GM23248 (cell line): ENCODE measurements at places on chromosomes 2 and 18.

DNA sequence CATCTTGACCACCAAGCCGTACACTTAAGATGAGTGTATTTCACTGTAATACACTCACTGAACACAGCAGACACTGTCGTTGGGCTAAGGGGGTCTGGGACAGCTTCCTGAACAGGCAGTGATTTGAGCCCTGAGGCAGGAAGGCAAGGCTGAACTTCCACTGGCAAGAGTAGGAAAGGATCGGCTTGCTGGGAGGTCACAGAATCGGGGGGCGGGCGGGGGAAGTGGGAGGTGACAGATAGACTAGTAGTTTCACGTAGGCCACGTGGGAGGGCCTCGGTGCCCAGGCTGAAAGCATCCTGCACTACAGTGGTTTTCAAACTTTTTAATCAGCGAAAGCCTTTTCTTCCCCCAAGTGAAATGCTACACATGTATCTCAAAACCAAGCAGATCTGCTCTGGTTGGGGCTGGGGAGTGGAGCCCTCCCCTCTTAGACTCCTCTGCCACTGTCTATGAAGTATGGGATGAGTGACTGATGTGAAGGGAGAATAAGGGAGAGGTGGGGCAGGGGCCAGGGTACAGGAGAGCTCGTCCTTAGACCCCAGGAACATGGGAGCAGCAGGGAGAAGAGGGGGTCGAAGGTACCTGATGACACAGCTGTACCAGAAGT, 8.6 kb downstream of the PARD6G start:
- no peak overlapping the region for H3K4me3 ChIP-seq
- H3K27me3 ChIP-seq = no peaks in the 10 kb centered on the region
- H3K36me3 ChIP-seq = no peaks in the 10 kb centered on the region
- DNase-seq = no peak

DNA sequence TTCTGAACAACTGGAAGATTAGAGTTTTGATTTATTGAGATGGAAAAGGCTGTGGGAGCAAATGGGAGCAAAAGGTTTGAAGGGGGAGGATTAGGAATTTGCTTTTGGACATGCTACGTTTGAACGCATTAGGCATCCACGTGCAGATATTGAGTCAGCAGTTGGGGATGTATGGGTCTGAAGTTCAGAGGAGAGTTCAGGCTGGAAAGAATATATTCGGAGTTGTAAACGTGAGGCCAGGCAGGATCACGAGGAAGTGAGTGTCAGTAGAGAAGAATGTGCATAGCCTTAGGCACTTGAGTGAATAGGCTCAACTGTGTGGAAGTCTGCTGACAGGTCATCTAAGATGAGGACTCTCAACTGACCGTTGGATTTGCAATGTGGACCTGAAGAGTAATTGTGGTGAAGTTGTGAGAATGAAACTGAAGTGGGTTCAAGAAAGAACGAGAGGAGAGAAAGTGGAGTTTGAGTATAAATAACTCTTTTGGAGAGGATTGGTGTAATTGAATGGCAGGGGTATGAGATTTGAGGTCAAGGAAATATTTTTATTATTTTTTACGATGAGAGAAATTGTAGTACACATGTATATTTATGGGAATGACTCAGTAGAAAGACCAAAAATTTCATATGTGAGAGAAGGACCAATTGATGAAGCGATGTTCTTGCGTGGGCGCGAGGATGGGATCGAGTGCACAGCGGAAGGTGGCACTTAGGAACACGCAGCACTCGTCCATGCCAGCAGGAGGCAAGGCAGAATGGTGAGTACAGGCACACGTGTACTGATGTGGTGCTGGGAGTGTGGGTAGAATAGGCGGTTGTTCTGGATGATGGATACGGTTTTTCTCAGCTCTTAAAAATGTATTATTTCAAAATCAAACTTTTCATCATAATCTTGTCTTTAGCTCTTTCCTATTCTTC, 40.5 kb upstream of the POLE4 start:
- H3K27ac ChIP-seq = peak overlapping the region; percentile 36
- peaks cover 17% of the 10 kb centered on the region for H3K4me1 ChIP-seq
- H3K4me3 ChIP-seq = no peak overlapping the region
- H3K36me3 ChIP-seq = no peaks in the 10 kb centered on the region
- no peaks in the 10 kb centered on the region for H3K27me3 ChIP-seq

DNA sequence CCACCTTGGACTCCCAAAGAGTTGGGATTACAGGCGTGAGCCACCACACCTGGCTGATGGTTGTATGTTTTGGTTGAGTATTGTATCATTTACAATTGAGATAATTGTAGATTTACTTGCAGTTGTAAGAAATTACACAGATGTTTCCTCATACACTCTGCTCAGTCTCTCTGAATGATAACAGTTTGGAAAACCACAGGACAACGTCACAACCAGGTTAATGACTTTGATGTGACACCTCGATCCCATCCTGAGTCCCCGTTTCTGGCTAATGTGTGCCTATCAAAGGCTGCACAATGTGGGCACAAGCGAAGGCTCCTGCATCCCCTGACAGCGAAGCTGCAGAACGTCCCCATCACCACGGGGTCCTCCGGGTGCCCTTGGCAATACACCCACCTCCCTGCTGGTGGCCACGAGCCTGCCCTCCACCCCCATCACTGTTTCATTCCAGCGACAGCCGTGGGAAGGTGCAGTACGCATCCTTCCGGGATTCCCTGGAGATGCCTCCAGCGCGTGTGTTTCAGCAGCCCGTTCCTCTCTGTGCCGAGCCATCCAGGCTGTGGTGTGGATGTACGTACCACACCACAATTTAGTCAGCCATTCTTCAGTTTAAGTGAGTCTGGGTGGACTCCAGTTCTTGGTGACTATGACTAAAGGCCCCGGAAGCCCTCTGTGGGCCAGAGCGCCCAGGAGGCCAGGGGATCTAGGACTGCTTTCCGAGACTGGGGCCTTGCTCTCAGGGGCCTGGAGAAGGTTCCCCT, 4.3 kb upstream of the PDCD1 start:
- no peaks in the 10 kb centered on the region for H3K36me3 ChIP-seq
- no peak overlapping the region for H3K27ac ChIP-seq
- no peak overlapping the region for H3K4me3 ChIP-seq

GRCh38 chr18:76351961-76352581, 143.0 kb downstream of the ZNF516 start:
- H3K36me3 ChIP-seq = no peaks in the 10 kb centered on the region
- no peak overlapping the region; the same call in 1 of the 2 replicates for H3K27ac ChIP-seq

GRCh38 chr2:167404627-167405284, 516.5 kb downstream of the XIRP2 start:
- H3K36me3 ChIP-seq = no peaks in the 10 kb centered on the region
- no peaks in the 10 kb centered on the region for H3K27me3 ChIP-seq
- H3K4me3 ChIP-seq = no peak overlapping the region
- H3K27ac ChIP-seq = no peak overlapping the region
- DNase-seq = peak; percentile 27

- no peak overlapping the region for H3K4me3 ChIP-seq
- no peak for DNase-seq
- no peak overlapping the region for H3K27ac ChIP-seq
- H3K27me3 ChIP-seq = peaks cover 8% of the 10 kb centered on the region; the same call in 1 of the 2 replicates
These were observed 88.8 kb upstream of the NYAP2 start for GRCh38 chr2:225310745-225311144.

- H3K4me1 ChIP-seq = peaks cover 12% of the 10 kb centered on the region
- no peaks in the 10 kb centered on the region for H3K27me3 ChIP-seq
- DNase-seq = no peak
- H3K36me3 ChIP-seq = no peaks in the 10 kb centered on the region
These were observed 9.3 kb downstream of the MREG start for GRCh38 chr2:216003876-216004696.

DNA sequence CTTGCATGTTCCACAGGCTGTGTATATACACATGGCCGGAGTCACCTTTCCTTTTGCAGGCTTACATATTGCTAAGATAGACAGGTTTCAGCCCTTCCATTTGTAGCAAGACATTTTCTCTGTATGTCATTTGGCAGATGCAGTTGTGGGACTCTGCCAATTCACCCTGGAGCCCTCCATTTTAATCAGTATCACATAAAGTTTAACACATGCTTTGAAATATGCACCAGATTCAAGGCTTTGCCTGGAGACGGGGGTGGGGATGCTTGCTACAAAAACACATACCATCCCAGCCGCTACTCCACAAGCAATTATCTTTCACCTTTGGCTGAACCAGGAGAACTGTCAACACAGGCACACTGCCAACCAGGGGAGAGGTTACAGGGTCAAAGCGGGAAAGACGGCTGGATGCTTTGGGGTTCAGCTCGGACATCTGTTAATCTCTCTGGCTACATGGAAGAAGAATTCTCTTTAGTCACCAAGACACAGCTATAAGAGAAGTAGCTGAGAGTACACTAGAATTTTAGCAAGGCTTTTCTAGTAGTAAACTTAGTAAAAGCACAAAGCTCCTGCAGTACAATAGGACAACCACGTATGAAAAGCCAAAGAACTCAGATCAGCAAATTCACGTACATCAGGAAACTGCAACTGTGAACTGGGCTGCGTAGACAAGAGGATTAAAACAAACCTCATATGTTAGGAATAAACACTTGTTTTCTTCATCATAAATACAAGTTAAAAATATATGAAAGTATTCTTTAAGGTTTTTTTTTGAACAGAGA, 130.9 kb downstream of the EXOC6B start:
- 0 out of 2 replicates have a peak overlapping the region, but pooled peaks have one; percentile 3 for H3K4me3 ChIP-seq
- H3K36me3 ChIP-seq = no peaks in the 10 kb centered on the region
- no peaks in the 10 kb centered on the region for H3K27me3 ChIP-seq
- peak; percentile 29 for DNase-seq

DNA sequence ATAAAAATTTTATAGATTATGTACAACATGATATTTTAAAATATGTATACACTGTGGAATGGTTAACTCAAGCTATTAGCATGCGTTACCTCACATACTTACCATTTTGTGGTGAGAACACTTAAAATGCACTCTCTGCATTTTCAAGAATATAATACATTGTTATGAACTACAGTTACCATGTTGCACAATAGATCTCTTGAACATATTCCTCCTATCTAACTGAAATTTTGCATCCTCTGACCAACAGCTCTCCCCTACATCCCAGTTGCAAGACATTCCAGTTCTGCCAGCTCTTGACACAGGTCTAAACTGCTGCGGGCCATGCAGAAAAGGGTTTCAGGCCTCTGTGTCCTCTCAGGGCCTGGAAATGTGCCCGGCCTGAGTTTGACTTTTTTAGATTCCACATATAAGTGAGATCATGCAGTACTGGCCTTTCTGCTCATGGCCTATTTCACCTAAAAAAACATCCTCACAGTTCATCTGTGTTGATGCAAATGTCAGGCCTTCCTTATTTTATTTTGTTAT, 113.7 kb downstream of the CDCA7 start:
- no peaks in the 10 kb centered on the region for H3K4me1 ChIP-seq
- no peak overlapping the region for H3K27ac ChIP-seq
- H3K4me3 ChIP-seq = no peak overlapping the region
- no peak for DNase-seq
- H3K27me3 ChIP-seq = 0 out of 2 replicates have a peak, but pooled peaks cover 4% of the 10 kb centered on the region
- H3K36me3 ChIP-seq = no peaks in the 10 kb centered on the region

DNA sequence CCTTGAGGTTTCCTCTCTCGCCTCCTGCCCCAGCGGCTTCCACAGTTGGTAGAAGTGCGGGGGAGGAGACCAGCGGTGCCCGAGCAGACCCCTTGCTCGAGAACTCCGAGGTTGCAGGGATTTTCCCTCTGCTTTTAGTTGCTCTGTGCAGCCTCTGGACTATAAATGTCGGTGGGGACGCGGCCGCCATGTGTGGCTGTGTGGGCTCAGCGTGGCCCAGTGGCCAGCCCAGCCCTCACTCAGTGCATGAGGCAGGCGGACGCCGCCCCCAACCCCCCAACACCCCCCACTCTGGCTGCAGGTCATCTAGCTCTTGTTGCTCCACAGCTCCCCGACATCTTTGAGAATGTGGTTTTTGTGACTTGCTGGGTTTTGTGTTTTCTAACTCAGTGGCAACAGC, 15.3 kb upstream of the D2HGDH start:
- H3K27ac ChIP-seq = no peak overlapping the region
- H3K4me3 ChIP-seq = no peak overlapping the region
- no peaks in the 10 kb centered on the region for H3K4me1 ChIP-seq
- DNase-seq = no peak
- H3K27me3 ChIP-seq = no peaks in the 10 kb centered on the region
- H3K36me3 ChIP-seq = peaks cover 4% of the 10 kb centered on the region; the same call in 1 of the 2 replicates

- DNase-seq = no peak
- H3K36me3 ChIP-seq = no peaks in the 10 kb centered on the region
- H3K27ac ChIP-seq = no peak overlapping the region
- peaks cover 40% of the 10 kb centered on the region for H3K27me3 ChIP-seq
- H3K4me3 ChIP-seq = no peak overlapping the region
These were observed 3.4 kb downstream of the SGPP2 start for GRCh38 chr2:222427646-222428301.

DNA sequence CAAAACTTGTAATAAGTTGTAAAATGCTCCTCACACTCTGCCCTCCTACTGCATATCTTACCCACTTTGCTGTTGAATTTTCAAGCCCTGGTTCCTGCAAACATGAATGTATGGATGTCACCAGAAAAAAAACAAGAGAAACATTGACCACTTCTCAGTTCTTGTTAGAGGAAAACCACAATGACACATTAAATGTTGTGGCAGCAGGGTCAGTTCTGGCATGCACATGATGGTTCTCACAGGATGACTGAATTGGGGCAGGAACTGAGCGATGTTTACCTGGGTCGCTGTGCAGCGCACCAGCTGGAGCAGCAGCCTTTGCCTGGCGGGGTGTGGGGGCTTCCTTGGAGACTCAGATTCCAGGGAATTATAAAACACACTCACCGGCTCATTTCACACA, 14.0 kb upstream of the PRKCE start:
- no peaks in the 10 kb centered on the region for H3K4me1 ChIP-seq
- no peaks in the 10 kb centered on the region for H3K36me3 ChIP-seq
- no peak overlapping the region for H3K27ac ChIP-seq
- H3K4me3 ChIP-seq = no peak overlapping the region
- H3K27me3 ChIP-seq = no peaks in the 10 kb centered on the region

- H3K4me1 ChIP-seq = peaks cover 11% of the 10 kb centered on the region
- no peaks in the 10 kb centered on the region for H3K27me3 ChIP-seq
- no peaks in the 10 kb centered on the region for H3K36me3 ChIP-seq
- no peak overlapping the region for H3K27ac ChIP-seq
- no peak overlapping the region for H3K4me3 ChIP-seq
These were observed 124.9 kb upstream of the SMAD7 start for GRCh38 chr18:49075681-49076080.

DNA sequence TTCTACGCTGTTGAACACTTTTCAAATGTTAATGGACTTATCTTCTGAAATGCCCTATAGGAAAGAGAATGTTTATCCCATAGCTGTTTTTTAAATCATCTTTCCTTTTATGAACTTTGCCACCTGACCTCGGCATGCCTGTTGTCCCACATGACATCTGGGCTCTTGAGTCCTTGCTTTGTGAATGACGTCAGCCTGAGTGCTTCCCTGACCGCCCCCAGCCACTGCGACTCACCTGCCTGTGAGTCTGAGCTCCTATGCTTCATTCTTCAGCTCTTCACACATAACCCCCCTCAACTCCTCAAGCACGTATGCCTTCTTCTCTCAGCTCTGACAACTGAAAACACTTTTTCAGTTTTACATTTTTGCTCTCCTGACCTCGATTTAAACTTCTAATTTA, 166.8 kb downstream of the DCDC2C start:
- no peaks in the 10 kb centered on the region for H3K36me3 ChIP-seq
- H3K27ac ChIP-seq = no peak overlapping the region
- H3K4me1 ChIP-seq = no peaks in the 10 kb centered on the region
- H3K27me3 ChIP-seq = no peaks in the 10 kb centered on the region
- DNase-seq = no peak
- no peak overlapping the region for H3K4me3 ChIP-seq

- DNase-seq = no peak
- H3K27me3 ChIP-seq = no peaks in the 10 kb centered on the region
- peaks cover 16% of the 10 kb centered on the region for H3K4me1 ChIP-seq
- no peak overlapping the region for H3K4me3 ChIP-seq
- H3K36me3 ChIP-seq = no peaks in the 10 kb centered on the region
These were observed 89.6 kb downstream of the ACAA2 start for GRCh38 chr18:49723648-49724180.
